Mononuclear cell (primary cell): ENCODE measurements at places on chromosomes 6 and 20. TPM values are rescaled to one million over a fixed set of nuclear protein-coding genes. Genes with fewer than 3 reads are reported as not detected.

Gene SNRNP48
- 16.4 TPM for total RNA-seq

Gene RIN2
- total RNA-seq: 10.6 TPM

Gene TFAP2D
- total RNA-seq: not detected

Gene SNAP25
- not detected for total RNA-seq

Gene ARG1
- total RNA-seq: not detected

Gene SMLR1
- not detected for total RNA-seq
